ENCODE measurements at places on chromosomes 2 and 18. TPM values are rescaled to one million over a fixed set of nuclear protein-coding genes. Genes with fewer than 3 reads are reported as not detected.

KRTCAP3 gene
- polyA plus RNA-seq = 10.7 TPM

UCN gene
- 0.65 TPM for polyA plus RNA-seq

PTMA gene
- polyA plus RNA-seq = 1,955 TPM

HAAO gene
- 38.9 TPM for polyA plus RNA-seq

ORC4 gene
- 145 TPM for polyA plus RNA-seq

CXCR1 gene
- not detected for polyA plus RNA-seq

BMP10 gene
- not detected for polyA plus RNA-seq

ICOS gene
- not detected for polyA plus RNA-seq

ZCCHC2 gene
- polyA plus RNA-seq = 19.0 TPM

KCNG3 gene
- 1.1 TPM for polyA plus RNA-seq

ABCB11 gene
- 0.10 TPM for polyA plus RNA-seq

GRCh38 chr2:15893689-15894480, 46.5 kb upstream of the MYCN start:
- no peak for DNase-seq

DNA sequence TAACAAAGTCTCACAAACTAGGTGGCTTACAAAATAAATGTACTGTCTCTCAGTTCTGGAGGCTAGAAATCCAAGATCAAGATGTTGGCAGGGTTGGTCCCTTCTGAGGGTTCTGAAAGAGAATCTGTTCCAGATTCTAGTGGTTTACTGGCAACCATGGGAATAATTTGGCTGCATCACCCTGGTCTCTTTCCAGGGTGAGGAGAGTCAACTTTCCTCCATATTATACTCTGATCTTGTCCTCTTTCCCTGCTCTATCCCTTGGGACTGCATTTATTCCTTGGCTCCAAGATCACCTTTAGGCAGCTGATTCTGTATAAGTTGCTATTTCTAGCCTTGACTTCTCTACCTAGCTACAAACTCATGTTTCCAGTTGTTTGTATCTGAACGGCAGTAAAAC, 35.2 kb downstream of the SLC40A1 start:
- no peak for DNase-seq

- DNase-seq = peak; percentile 59
Measured at GRCh38 chr2:112749755-112750559, 14.5 kb downstream of the CKAP2L start.

DNA sequence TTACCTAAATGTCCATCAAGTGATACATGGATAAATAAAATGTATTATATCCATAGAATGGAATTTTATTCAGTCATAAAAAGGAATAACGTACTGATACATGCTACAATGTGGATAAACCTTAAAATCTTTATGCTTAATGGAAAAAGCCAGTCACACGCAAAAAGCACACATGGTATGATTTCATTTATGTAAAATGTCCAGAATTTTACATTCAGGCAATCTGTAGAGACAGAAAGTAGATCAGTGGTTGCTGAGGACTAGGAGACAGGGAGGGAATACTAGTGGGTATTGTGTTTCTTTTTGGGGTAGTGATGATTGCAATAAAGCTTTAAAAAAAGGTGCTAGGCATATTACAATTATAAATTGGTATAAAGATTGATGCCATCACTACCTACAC, 30.7 kb upstream of the CD302 start:
- DNase-seq = no peak

GRCh38 chr2:233350708-233351107, 3.6 kb upstream of the DGKD start:
- no peak for DNase-seq

GRCh38 chr2:98948956-98949739, 13.1 kb upstream of the CRACDL start:
- DNase-seq = no peak

- DNase-seq = no peak
Measured at GRCh38 chr2:136331226-136331625, 213.3 kb upstream of the CXCR4 start.

DNA sequence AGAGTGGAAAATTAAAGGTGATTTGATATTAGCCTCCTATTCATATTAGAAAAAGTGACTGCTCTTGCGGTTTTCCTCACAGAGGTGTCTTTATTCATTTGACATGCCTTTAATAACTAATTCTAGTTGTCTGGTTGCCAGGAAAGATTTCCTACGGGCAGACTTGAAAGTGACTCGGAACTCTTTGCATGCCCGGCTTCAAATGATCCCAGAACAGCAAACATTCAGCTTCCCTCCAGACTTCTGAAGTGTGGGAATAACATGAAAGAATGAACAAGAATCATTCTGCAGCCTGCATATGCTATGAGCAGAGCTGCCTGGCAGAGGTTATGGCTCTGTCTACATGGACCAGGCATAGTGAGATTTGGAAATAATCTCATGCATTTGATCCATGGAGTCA, 89.6 kb upstream of the PKDCC start:
- no peak for DNase-seq

GRCh38 chr2:150812066-150812465, 324.6 kb upstream of the RND3 start:
- no peak for DNase-seq

GRCh38 chr2:191478799-191479679, 198.9 kb upstream of the NABP1 start:
- DNase-seq = no peak

DNA sequence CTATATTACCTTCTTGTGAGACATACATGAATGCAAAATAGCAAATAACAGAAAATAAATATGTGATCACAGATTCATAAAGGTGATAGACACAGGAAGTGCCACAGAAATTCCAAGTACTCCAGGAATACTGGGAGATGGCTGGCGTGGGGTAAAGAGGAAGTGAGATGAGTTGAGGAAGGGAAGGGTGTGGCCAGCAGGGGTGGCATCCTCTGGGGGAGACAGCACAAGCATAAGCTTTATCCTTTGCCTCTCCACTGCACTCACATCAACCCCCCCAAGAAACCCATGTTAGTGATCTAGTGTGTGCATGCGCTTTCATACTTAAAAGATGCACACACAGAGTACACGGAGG, 94.8 kb upstream of the B3GNT7 start:
- no peak for DNase-seq

GRCh38 chr2:165801176-165801575, 7.1 kb upstream of the GALNT3 start:
- DNase-seq = no peak

DNA sequence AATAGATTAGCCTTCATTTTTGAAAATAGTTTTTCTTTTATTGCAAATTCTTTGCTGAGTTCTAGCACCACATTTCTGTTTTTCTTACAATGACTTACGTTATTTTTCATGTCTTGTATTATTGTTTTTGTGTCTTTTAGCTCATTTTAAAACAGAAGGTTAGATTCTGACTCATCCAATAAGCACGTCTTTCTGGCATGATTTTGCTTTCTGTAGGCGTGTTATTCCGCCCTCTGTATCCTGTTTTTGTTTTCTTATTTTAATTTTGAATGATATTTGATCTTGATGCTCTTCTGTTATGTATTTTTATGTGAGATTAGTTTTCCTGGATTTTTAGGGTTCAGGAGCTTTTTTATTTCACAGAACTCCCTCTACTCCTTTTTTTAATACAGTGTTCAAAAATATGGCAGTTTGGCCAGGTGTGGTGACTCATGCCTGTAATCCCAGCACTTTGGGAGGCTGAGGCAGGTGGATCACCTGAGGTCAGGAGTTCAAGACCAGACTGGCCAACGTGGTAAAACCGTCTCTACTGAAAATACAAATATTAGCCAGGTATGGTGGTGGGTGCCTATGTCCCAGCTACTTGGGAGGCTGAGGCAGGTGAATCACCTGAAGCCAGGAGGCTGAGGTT, 145.0 kb downstream of the CLIP4 start:
- no peak for DNase-seq

DNA sequence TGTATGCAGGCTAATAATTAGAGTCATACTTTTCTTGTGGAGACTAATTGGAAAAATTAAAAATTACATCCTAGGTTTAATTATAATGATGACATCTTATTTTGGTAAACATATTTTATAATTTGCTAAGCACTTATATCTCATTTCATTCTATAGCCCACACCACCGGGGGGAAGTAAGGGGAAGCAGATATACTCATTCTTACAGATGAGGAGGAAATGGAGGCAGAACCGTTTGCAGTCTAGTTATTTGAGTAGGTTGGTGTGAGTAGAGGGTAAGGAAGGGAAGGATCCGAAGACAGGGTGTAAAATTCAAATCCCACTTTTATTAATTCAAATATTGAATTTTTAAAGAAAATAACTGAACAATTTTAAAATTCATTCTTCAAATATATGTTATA, 3.7 kb downstream of the ITGAV start:
- DNase-seq = no peak

DNA sequence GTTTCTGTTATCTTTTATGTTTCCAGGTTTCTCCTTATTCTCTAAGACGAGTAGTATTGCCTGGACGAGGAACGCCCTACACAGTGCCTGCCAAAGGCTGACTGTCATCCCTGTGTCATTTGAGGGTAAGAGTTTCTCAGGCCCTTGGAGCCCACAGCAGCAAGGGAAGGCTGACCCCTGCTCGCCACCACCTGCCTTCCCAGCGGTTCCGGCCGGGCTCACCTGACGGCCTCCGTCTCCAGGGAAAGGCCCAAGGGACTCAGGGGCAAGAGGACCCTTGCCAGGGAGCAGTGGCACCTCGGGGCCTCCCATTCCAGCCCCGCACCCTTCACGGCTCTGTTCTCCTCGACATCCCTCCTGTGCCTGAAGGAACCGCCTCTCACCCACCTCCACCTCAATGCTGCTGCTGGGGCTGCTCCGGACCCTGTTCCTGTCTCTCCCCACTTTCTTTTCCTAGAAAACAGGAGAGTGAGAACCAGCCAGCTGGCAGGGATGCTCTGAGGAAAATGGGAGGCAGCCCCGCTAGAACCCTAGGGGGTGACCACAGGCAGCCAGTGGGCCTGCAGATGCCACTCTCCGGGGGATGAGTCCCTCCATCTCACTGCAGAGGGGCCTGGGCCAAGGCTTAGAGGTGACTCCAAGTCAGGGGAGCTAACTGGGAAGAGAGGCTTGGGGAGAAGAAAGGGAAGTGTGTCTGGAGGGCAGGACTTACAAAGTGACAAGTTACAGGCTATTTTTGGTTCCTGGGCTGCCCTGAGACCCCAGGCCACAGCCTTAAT, 1.9 kb downstream of the LIMS2 start:
- DNase-seq = no peak

GRCh38 chr2:54606393-54606958, 117.0 kb upstream of the EML6 start:
- no peak for DNase-seq

GRCh38 chr2:95292623-95293260, 4.4 kb upstream of the KCNIP3 start:
- no peak for DNase-seq

- no peak for DNase-seq
Measured at GRCh38 chr2:88597168-88597567, 30.1 kb downstream of the EIF2AK3 start.

- no peak for DNase-seq
Measured at GRCh38 chr18:5979971-5980457, 84.7 kb upstream of the TMEM200C start.

- peak; percentile 7 for DNase-seq
Measured at GRCh38 chr2:26970928-26971627, 641 bp downstream of the MAPRE3 start.

- no peak for DNase-seq
Measured at GRCh38 chr2:237603718-237604362, 13.3 kb upstream of the RAB17 start.

- peak; percentile 11 for DNase-seq
Measured at GRCh38 chr18:36942264-36942663, 113.3 kb downstream of the KIAA1328 start.

- no peak for DNase-seq
Measured at GRCh38 chr2:108591163-108591562, 56.9 kb downstream of the LIMS1 start.

DNA sequence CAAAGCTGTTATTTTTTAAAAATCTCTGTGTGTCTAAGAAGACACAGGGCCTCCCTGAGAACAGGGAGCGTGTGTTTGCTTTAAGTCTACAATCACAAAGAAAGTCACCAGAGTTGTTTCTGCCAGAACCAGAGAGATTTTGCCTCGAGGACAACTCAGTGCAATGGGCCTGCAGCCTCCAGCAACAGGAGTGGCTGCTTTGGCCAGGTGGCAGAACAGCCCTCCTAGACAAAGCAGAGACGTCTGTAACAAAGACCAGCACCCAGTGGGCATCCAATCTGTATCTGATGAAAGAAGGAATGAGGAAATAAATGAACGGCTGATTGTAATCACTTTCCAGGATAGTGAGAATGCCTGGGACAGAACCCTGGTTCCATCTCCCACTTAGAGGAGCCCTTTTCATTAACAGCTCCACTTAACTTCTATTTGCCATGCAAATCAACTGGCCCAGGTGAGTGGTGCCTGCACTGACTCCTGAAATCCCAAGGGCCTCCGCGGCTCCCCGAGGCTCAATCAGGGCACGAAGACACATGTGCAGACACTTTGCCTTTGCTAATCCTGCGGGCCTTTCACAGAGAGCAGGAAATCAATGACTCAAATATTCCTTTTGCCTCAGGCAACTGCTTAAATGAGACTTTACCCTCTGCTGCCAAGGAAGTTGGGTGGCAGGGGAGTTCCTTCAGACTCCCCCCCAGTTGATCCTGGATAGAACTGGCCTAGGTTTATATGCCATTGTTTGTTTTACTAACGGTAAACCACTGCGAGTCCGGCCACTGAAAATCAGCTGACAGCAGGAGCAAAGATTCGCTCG, 146.5 kb downstream of the CABLES1 start:
- DNase-seq = no peak

DNA sequence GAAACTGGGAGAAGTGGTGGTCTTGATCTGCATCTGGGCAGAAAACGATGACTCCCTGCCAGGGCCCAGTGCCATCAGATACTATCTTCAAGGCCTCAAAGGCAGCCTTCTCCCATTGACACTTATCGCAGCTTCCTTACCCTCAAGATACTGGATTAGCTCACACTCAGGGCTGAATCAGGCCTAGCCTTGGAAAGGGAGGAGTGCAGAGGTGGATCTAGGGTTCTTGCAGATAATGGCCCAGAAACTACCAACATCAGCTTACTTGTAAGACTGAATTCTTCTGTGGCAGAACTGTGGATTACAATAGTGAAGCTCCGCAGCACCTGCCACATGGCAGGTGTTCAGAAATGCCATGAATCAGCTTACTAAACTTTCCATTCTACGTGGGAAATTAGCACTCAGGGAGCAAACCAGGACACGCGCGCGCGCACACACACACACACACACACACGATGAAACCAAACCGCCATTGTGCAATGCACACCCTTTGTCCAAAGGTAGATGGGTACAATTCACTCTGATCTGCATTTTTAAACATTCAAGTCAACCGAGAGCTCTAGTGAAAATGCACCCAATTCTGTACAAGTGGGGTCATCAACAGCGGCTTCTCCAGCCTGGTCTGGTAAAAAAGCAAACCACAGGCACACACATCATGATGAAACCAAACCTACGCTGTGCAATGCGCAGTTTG, 26.3 kb upstream of the TMEM182 start:
- peak; percentile 20 for DNase-seq

DNA sequence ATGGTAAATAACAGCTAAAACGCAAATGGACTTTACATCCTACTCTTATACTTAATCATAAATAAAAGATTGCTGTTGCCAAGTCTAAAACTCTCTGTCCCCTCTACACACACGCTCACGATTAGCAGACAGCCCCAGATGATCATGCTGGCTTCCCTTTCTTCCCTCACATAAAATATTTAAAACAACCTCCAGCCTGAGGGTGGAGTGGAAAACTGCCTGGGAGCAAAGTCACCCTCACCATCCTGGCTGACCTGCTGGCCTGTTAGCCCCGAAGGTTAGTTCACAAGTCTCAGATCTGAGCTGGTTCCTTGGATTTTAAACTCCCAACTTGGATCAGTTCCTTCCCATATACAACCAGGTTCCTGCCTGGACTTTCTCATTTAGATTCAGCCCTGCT, 288.2 kb downstream of the NBAS start:
- no peak for DNase-seq

GRCh38 chr2:157192445-157193423, 64.8 kb upstream of the GALNT5 start:
- DNase-seq = no peak

All from left kidney (tissue), 8 donors.